ENCODE measurements at places on chromosomes 16 and 17.

DNA sequence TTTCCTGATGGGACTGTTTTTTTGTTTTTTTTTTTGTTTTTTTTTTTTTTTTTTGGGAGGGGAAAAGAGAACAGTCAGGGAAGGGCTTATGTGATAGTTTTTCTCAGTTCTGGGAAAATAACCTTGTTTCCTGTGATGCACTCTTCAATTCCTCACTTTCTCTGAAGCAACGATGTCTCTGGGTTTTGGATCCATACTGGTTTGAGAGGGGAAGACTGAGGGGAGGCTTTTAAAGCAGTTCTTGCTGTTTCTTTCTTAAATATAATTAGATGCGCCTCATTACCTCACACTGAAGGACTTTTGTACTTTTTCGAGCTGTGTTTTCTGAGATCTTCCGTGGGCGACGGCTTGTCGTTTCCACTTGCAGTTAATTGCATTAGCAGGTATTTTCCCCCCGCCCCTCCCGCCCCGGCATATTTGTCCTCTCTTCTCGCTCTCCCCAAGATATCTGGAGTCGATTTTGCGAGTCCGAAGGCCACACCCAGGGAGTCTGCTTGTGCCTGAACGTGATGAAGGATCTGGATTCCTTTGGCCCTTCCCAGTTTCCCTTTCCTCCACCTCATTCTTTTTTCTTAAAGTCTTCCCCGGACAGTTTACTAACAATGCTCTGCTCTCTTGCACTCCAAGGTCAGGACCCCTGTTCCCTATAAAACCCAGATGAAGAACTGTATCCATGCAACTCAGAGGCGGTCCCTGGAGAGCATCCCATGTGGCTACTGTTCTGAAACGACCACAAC is 125.2 kb upstream of the ZFHX3 start:
- no peak for DNase-seq

- no peak for DNase-seq
Measured at GRCh38 chr17:14901376-14901775, 363.8 kb downstream of the PMP22 start.

DNA sequence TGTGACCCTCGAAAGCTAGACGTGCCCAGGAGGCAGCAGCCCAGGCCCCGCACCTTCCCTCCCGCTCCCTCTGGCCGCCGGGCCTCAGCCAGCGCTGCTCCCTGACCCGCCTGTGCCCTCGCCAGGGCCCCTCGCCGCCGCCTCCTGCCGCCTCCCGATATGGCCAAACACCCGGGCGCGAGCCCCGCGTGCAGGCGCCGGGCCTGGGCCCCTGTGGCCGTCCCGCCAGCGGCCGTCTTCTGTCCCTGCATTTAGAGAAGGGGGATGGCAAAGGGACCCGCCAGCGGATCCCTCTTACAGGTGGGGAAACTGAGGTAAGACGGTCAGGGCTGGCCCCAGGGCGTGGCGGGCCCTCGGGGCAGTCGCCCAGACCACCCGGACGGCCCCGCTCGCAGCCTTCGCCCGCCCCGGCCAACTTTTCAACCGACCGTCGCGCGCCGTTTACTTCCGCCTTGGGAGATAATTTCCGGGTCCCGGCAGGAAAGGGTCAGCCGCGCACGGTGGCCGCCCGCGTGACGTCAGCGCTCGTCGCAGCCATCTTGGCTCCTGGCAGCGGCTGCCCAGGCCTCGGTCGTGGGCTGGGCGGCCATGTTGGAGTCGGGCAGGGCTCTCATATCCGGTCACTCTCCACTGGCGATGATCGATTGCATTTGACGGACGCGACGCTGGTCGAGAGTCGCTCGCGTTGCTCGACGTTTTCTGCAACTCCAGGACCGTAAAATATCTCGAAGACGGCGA is 7.0 kb upstream of the GNG13 start:
- DNase-seq: peak; percentile 91

DNA sequence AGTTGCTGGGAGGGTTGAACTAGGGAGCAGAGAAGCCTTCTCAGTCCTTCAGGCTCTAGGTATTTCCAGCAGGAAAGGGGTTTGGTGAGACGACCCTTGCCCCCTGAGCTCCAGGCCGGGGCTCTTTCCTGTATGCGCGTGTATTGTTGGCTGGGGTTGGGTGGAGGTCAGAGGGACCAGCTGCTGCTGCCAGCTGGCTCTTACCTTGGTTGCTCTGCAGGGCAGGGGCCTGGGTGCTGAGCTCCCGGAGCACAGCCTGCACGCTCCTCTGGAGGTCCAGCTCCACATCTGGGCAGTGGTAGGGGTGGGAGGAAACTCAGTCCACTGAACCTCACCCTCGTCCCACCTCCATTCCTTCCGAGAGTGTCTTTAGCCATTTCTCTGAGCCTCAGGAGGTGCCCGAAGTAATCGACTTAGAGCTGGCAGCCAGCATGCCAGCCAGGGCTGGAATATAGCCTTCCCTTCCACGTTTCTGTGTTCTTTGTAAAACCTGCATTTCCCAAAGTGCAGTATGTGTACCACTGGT is 28.0 kb downstream of the PIK3R6 start:
- DNase-seq: no peak

DNA sequence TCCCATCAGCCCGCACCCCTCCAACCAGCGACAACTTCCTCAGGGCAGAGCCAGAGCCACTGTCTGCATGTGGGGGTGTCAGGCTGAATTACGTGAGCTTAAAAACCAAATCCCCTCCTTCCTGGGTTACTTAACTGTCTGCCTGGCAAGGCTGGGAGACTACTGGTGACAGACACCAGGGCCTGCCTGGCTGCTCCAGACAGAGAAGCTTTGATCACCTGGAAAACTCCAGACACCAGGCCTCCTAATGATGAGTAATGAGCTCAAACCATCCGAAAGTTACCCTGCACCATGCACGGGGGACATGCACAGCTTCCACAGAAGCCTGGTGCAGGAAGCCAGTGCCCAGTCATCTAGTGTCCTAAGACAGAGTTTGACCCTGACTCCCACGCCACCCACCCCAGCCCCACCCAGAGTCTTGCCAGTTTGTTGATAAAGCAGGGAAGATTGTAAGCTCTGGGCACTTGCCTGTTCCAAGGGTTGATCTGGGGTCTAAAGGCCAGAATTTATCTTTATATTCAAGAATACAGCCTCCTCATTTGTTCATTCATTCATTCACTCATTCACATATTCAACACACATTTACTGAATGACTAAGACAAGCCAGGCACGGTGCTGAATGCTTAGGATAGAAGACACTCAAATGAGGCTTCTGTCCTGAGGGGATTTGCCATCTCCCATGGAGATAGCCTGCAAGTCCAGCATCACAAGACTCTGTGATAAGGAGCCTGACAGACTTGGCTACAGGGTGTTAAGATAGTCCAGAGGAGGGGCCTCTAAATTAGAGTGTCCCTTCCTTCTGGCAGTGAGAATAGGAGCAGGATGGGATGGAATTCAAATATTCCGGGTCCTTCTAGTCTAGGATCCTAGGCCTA is 7.2 kb upstream of the CCDC182 start:
- DNase-seq: no peak

- DNase-seq: no peak
Measured at GRCh38 chr17:67509390-67510287, 132.6 kb downstream of the PITPNC1 start.

DNA sequence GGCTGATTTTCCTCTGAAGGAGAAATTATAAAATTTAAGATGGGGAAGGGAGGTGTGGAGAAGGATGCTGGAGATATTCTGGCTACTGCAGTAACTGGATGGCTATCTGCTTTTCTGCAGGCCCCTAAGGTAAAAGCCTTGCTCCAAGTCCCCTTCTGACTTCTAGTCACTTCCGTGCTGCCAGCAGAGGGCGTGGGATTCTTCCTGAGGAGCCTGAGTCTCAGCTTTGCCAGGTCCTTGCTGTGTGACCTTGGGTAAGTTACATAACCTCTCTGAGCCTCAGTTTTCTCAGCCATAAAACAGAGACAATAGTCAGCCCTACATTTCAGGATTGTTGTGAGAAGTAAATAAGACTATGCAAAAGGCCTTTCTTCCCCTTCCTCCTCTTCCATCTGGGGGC is 24.3 kb upstream of the TMEM220 start:
- DNase-seq: peak; percentile 17

DNA sequence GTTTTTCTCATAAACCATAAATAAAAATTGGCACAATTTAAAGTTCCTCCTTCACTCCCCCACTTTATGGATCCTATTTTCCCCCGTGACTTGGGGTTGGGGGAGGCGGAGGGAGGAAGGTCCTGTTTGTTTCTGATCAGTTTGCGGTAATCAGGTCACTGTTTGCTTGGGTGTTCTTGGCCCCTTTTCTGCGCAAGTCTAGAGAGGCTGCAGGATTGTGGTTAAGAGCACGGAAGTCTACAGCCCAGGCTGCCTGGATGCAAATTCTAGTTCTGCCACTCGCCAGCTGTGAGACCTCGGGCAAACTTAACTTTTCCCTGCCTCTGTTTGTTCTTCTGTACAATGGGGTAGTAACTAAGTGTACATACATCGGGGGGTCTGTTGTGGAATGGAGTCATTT is 12.1 kb downstream of the ATP2C2 start:
- DNase-seq: no peak

DNA sequence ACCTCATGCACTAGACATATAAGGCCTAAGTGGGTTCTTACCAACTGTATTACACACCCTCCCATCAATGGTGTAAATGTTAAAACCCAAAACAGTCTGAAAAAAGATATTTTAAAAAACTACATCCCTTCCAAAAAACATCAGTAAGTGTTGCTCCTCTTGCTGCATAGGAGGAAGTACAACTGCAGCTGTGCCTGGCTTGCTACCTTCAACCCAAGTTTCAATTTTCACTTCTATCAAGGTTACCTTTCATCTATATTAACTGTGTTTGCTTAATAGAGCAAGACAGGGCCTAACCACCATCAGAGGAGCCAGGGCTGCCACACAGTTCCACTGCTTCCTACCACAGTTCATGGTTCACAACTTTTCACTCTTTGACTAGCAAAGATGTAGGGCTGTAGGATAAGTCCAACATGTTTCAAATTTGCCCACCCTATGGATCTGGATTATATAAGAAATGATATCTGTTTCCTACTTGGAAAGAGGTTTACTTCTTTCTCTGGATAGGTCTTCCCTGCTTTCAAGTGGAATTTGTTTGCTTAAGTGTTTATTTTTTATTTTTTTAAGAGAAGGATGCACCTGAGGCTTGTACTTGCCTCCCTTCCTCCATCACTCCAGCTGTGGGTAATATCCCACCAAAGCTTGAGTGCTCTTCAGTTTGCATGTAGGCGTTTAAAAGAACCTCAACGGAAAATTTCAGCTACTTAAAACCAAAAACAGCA is 56.7 kb downstream of the GRB7 start:
- DNase-seq: no peak

GRCh38 chr16:57611706-57612105 is 16.7 kb upstream of the ADGRG1 start:
- DNase-seq: no peak

GRCh38 chr17:73571511-73572130 is 72.6 kb downstream of the SDK2 start:
- DNase-seq: no peak

- DNase-seq: no peak
Measured at GRCh38 chr17:28188841-28189263, 130.1 kb upstream of the TMEM97 start.

GRCh38 chr17:29138971-29139691 is 41.1 kb downstream of the MYO18A start:
- peak; percentile 70 for DNase-seq

DNA sequence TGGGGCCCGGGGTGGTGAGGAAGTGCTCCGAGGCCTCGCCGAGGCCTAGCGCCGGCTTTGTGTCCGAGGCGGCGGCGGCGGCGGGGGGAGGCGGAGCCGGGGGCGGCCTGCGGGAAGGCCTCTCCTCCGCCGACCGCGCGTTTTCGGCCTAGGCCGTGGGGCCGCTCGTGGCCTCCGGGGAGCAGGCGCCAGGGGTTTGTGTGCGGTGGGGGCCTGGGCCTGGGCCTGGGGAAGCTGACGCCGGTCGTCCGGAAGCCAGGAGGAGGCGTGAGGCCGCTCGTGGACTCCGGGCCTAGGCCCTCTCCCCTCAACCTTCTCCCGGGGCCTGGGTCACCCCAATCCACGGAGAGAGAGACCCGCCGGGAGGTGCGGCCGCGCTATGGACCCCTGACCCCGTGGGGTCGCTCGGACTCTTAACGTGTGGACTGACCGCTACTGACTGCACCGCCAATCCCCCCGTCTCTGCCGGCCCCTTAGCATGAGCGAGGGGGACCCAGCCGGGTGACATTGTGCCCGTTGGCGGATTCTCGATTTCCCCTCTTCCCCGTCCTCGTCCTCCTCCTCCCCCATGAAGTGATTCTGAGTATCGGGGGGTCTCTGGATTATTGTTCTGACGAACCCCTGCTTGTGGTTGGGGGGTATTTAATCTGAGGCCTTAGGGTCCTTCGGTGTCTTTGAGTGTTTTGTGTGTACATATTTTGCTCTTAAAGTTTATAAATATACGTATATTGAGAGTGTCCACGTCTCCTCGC is 660 bp downstream of the RBBP6 start:
- DNase-seq: peak; percentile 43

DNA sequence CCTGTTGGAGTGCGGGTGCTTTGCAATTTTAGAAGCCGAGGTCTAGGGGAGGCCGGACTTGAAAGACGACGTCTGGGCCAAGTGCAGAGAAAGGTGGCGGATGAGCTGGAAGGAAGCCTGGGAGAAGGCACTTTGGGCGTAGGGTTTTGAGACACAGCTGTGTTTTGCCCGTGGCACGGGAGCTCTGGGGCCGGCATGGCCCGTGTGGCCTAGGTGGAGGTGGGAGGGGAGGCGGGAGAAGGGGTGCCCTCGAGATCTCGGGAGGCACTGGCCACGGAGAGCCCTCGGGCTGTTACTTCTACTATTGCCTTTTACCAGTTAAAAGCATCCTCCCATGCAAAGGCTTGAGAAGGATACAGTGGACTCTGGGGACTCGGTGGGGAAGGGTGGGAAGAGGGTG is 161.9 kb downstream of the FOXL1 start:
- DNase-seq: no peak

- peak; percentile 70 for DNase-seq
Measured at GRCh38 chr17:51434434-51435170, 174.3 kb downstream of the UTP18 start.

GRCh38 chr17:49508061-49508865 is 13.2 kb downstream of the NGFR start:
- no peak for DNase-seq

DNA sequence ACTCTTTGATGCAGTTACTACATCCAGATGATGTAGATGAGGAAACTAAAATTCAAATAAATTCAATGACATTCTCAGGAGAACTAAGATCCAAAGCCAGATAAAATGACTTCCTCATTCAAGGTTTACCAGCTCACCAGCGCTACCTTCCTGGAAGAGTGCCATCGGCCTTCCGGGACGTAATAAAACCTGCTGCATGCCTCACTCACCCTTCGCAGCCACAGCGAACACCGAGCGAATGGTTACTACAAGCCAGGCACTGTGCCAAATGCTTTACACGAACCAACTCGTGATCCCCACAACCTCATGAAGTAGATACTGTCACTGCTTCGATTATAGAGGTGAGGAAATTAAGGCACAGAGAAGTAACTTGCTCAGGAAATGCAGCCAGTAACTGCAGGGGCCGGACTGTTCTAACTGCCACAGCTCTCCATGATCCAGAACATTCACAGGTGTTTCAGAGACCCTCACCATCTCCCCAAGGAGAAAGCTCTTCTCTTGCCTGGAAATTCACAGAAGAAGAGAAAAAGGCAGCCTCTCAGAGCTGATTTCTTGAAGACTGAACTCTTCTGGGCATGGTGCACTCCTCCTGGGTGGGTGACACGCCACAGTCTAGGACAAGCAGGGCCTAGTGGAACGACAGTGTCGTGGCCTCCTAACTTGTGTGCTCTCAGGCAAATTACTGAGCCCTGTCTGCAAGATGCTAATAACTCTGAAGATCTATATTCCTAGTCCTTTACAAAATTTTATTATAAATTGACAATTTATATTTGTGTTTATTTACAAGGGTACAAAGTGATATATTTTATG is 46.8 kb downstream of the HIC1 start:
- DNase-seq: no peak

GRCh38 chr16:78866521-78866920 is 734.0 kb downstream of the MAF start:
- DNase-seq: no peak

GRCh38 chr16:58393138-58393504 is 850 bp downstream of the GINS3 start:
- DNase-seq: no peak
